ENCODE measurements at places on chromosomes 1 and 21. TPM values are rescaled to one million over a fixed set of nuclear protein-coding genes. Genes with fewer than 3 reads are reported as not detected.

DNA sequence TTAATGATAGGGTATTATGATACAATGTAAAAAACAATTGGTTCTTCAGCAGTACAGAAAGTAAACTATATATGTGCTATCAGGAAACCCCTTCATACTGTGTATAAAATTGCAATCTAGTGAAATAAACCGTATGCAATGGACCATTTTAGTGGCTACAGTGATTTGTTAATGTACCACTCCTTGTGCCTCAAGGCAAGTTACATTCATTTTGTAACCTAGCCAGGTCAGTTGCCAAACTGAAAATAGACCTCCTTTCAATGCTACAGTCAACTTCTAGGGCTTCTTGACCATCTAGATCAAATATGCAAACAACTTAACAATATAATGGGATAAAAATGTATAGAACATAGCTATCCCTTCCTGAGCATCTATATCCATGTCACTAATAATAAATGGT lies 52.0 kb upstream of the RAVER2 start:
- no peak overlapping the region for H3K27ac ChIP-seq
- no peaks in the 10 kb centered on the region for H3K4me1 ChIP-seq
- H3K4me3 ChIP-seq = no peak overlapping the region
- H3K36me3 ChIP-seq = peaks cover 3% of the 10 kb centered on the region
- no peaks in the 10 kb centered on the region for H3K27me3 ChIP-seq

GRCh38 chr1:157838966-157839365 lies 2.6 kb downstream of the CD5L start:
- H3K4me3 ChIP-seq = no peak overlapping the region
- H3K27ac ChIP-seq = no peak overlapping the region
- H3K36me3 ChIP-seq = no peaks in the 10 kb centered on the region
- DNase-seq = no peak
- no peaks in the 10 kb centered on the region for H3K4me1 ChIP-seq
- no peaks in the 10 kb centered on the region for H3K27me3 ChIP-seq

MFAP2 gene
- 28.5 TPM for total RNA-seq

- no peaks in the 10 kb centered on the region for H3K27me3 ChIP-seq
- no peak for DNase-seq
- H3K4me3 ChIP-seq = no peak overlapping the region
- H3K27ac ChIP-seq = no peak overlapping the region
These were observed 262.9 kb upstream of the SNX7 start for GRCh38 chr1:98398649-98399048.

DNA sequence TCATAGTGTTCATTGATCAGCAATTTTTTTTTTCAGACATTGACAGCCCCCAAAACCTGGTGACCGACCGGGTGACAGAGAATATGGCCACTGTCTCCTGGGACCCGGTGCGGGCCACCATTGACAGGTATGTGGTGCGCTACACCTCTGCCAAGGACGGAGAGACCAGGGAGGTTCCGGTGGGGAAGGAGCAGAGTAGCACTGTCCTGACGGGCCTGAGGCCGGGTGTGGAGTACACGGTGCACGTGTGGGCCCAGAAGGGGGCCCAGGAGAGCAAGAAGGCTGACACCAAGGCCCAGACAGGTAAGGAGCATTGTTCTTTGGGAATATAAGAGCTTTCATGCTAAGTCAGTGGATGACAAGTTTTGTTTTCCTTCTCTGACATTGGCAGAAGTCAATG lies 49.3 kb downstream of the TNN start:
- H3K27me3 ChIP-seq = no peaks in the 10 kb centered on the region
- DNase-seq = no peak
- H3K27ac ChIP-seq = no peak overlapping the region
- no peaks in the 10 kb centered on the region for H3K36me3 ChIP-seq

PADI2 gene
- 2.1 TPM for total RNA-seq

DNA sequence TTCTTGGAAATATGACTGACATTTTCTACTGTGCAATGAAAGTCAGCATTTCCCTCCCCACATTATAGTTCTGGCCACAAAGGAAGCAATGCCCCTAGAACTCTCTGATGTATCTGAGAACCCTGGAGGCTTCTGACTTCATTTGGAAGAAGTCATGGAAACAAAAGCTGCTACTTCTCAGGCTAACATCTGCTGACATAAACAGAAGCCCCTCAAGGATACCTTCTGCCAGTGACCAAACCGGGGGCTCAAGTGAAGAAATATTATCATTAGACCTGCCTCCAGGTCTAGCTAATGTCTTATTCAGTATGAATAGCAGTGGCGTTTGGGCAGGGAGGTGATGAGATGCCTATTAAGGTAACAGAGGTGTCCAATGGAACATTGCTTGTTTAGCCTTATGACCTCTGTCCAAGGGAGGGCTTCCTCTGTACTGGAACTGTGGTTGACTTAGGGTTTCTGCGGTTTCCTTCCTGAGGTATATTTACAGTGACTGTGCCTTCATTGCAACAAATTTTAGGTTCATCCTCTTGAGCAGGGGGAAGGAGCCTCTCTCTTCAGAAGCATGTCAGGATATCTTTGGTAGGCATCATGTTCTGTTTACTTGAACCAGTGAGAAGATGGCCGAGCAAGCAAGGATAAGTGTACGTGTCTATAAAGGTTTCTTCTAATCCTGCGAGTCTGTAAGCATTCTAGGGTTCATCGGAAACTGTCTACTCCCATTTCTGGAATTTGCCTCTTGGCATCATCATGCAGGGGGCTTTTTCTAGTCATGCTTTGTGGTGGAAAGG lies 161.7 kb downstream of the PBX1 start:
- peaks cover 35% of the 10 kb centered on the region for H3K4me1 ChIP-seq
- no peaks in the 10 kb centered on the region for H3K27me3 ChIP-seq
- H3K27ac ChIP-seq = no peak overlapping the region
- no peak for DNase-seq
- H3K4me3 ChIP-seq = no peak overlapping the region
- no peaks in the 10 kb centered on the region for H3K36me3 ChIP-seq

GNG4 gene
- 0.57 TPM for total RNA-seq

- no peak for DNase-seq
- H3K36me3 ChIP-seq = no peaks in the 10 kb centered on the region
- no peaks in the 10 kb centered on the region for H3K4me1 ChIP-seq
- no peak overlapping the region for H3K27ac ChIP-seq
These were observed 161.9 kb downstream of the CACNA1E start for GRCh38 chr1:181645171-181645570.

OR2T35 gene
- total RNA-seq = not detected

MYOCOS gene
- total RNA-seq = not detected

DNA sequence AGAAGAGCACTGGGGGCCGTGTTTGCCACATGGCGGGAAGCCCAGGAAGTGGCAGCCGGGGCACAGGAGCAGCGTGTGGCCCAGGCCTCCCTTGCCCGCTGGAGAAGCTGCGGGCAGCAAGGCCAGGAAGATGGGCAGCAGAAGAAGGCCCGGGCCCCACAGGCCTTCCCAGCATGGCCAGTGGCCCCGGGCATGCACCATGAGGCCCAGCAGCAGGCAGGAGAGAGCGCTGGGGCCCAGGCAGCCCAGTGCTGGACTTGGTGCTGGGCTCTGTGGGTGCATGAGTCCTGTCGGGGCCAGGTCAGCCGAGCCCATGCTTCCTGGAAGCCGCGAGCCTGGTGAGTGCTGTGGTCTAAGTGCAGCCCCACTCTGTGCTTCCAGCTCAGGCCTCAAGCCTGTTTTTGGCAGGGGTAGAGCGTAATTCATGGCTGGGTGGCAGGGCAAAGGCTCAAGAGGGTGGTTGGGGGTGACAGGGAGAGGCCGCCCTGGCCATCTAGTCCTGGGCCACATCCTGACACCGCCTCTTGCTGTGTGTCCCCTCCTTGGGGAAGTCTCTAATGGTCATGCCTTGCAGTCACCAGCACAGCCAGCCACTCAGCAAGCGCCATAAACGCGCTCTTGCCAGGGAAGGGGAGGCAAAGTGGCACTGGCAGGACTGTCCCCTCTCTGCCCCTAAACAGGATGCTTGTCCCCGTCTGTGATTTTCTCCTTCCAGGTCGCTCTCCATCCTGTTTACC lies 21.3 kb downstream of the MTHFR start:
- no peak for DNase-seq
- H3K27me3 ChIP-seq = no peaks in the 10 kb centered on the region
- peaks cover 7% of the 10 kb centered on the region for H3K36me3 ChIP-seq
- peak overlapping the region; percentile 71 for H3K27ac ChIP-seq
- H3K4me1 ChIP-seq = peaks cover 28% of the 10 kb centered on the region

ASCL5 gene
- 0.25 TPM for total RNA-seq

GRCh38 chr1:243421784-243422183 lies 165.9 kb downstream of the SDCCAG8 start:
- H3K4me1 ChIP-seq = no peaks in the 10 kb centered on the region
- peaks cover 3% of the 10 kb centered on the region for H3K36me3 ChIP-seq
- H3K4me3 ChIP-seq = no peak overlapping the region
- no peaks in the 10 kb centered on the region for H3K27me3 ChIP-seq
- H3K27ac ChIP-seq = no peak overlapping the region

GRCh38 chr1:7940745-7941436 lies at the start of gene TNFRSF9:
Gene TNFRSF9 (minus strand): TSS chr1:7940839. CDS start chr1:7939994, 845 bp downstream.
- no peak within 1 kb of the TSS for H3K4me3 ChIP-seq
- no peak within 1 kb of the TSS for H3K27ac ChIP-seq
- no peaks in the 10 kb centered on the region for H3K36me3 ChIP-seq

DNA sequence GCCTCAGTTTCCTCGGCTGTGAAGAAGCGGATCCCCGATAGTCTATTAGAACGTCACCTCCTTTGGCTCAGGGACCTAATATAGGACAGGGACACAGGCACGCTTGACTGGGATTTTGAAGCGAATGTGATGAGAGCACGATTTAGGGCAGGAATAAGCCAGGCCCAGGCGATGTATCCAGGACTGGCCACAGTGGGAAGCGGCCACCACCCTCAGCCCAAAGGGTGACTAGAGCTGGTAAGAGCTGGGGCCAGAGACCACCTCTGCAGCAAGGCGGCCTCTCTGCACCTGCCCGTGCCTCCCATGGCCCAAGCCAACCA lies 100.0 kb upstream of the VAMP3 start:
- no peaks in the 10 kb centered on the region for H3K27me3 ChIP-seq
- H3K4me1 ChIP-seq = peaks cover 6% of the 10 kb centered on the region
- no peaks in the 10 kb centered on the region for H3K36me3 ChIP-seq
- H3K27ac ChIP-seq = no peak overlapping the region
- no peak for DNase-seq
- H3K4me3 ChIP-seq = no peak overlapping the region

DNA sequence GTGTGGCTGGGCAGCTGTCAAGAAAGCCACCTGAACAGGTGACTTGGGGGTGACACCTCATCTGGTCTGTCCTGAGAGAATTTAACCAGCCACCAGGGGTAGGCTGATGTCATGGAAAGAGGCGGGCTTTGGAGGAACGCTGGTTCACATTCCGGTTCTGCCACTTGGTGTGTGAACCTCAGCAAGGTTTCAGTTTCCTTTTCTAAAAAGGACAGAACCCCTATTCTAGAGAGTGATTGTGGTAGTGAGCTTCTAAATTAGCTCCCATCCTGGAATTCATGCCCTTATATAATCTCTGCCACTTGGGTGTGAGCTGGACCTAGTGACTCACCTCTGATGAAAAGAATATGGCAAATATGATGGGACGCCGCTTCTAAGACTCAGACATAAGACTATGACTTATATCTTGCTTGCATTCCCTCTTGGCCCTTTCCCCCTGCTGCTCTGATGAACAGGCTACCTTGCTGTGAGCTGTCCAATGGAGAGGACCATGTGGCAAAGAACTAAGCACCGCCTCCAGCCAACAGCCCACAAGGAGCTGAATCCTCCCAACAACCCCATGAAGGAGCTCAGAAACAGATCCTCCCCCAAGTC lies 332.1 kb downstream of the RRAGC start:
- no peak overlapping the region for H3K4me3 ChIP-seq
- peaks cover 10% of the 10 kb centered on the region for H3K27me3 ChIP-seq
- H3K36me3 ChIP-seq = no peaks in the 10 kb centered on the region
- H3K27ac ChIP-seq = no peak overlapping the region

GRCh38 chr1:87074001-87074795 lies 159.8 kb downstream of the HS2ST1 start:
- peaks cover 5% of the 10 kb centered on the region for H3K4me1 ChIP-seq
- no peak overlapping the region for H3K27ac ChIP-seq
- H3K4me3 ChIP-seq = no peak overlapping the region
- no peaks in the 10 kb centered on the region for H3K27me3 ChIP-seq
- peak; percentile 20 for DNase-seq
- no peaks in the 10 kb centered on the region for H3K36me3 ChIP-seq

DNA sequence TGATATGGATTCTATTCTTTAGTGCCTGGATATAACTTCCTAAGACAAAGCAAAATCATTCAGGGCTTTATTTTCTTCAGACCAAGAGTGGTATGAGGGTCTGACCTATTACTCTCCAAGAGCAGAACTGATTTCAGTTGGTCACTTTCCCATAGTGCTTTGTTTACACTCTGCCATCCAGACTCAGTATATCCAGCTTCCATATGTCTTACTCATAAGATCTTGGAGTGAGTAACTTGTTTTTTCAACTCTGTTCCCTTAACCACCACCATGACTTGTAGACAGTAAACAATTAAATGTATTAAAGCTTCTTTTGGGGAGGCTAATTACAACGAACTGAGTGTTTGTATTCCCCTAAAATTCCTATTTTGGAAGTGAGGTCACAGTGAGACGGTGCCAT lies 83.4 kb downstream of the USP24 start:
- no peak for DNase-seq
- no peak overlapping the region for H3K27ac ChIP-seq
- no peaks in the 10 kb centered on the region for H3K27me3 ChIP-seq

GRCh38 chr21:33856893-33857527 lies 58.6 kb downstream of the ATP5PO start:
- H3K27me3 ChIP-seq = no peaks in the 10 kb centered on the region
- H3K4me3 ChIP-seq = no peak overlapping the region
- no peak overlapping the region for H3K27ac ChIP-seq
- no peaks in the 10 kb centered on the region for H3K4me1 ChIP-seq
- no peaks in the 10 kb centered on the region for H3K36me3 ChIP-seq

KDM5B gene
- 247 TPM for total RNA-seq

RIMKLA gene
- total RNA-seq = 8.9 TPM

DNA sequence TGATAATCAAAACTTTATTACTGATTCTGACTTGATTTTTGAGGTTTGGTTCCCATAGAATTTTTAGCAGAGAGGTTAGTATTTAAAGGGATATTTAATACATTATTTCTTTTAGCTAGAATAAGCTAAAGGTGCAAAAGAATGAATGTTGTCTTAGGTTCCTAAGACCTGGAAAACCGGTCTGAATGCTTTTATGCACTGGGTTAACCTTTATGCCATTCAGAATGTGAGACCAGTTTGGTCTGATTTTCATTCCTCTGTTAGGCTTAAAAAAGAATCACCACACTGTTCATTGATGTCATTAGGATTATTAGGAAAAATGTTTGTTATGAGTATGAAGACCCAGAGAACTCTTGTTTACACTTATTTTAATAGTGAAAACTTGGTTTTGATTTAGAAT lies 30.1 kb downstream of the RAP1A start:
- no peak overlapping the region for H3K27ac ChIP-seq
- H3K4me3 ChIP-seq = no peak overlapping the region
- peaks cover 8% of the 10 kb centered on the region for H3K4me1 ChIP-seq

KCNQ4 gene
- 0.98 TPM for total RNA-seq

- no peaks in the 10 kb centered on the region for H3K36me3 ChIP-seq
- H3K27ac ChIP-seq = no peak overlapping the region
- no peak overlapping the region for H3K4me3 ChIP-seq
- DNase-seq = no peak
- peaks cover 4% of the 10 kb centered on the region for H3K4me1 ChIP-seq
These were observed 8.9 kb upstream of the CD55 start for GRCh38 chr1:207312604-207312920.
